T-helper 22 cell (primary cell): ENCODE measurements at places on chromosomes 3 and 15.
A peak's percentile ranks its signal among the peaks of the same experiment; 100 is the strongest.

GRCh38 chr15:94185547-94186236, 45.7 kb upstream of the MCTP2 start:
- no peak for DNase-seq

DNA sequence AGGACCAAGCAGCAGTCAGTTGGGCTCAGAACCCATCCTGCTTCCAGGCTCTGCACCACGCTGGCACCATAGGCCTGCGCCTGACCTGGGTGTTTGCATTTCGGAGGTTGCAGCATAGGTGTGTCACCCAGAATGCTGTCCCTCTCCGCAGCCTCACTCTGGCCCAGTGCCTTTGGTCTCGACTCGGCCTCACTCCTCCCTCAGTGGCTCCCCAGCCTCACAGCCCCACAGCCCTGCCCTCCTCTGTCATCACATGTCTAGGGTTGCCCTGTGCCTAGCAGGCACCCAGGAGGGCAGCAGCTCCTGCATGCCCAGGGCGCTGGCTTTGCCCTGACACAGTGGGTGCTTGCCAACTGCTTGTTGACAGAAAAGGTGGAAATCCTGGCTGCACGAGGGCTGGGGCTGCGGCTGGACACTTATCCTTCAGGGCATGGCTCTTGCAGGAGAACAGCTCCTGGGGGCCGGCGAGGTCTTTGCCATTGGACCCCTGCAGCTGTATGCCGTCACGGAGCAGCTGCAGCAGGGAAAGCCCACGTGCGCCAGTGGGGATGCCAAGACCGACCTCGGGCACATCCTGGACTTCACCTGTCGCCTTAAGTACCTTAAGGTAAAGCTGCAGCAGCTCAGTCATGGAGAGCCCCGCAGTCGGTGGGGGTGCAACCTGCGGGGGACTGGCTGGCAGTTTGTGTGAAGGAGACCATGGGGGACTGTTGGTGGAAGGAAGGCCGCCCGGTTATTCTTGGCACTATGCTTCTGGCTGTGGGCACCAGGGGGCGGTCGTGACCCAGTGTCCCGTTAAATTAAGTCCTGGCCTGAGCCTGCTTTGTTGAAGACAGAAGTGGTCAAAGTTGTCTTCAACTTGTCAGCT, 16.2 kb downstream of the NISCH start:
- DNase-seq, result no peak

DNA sequence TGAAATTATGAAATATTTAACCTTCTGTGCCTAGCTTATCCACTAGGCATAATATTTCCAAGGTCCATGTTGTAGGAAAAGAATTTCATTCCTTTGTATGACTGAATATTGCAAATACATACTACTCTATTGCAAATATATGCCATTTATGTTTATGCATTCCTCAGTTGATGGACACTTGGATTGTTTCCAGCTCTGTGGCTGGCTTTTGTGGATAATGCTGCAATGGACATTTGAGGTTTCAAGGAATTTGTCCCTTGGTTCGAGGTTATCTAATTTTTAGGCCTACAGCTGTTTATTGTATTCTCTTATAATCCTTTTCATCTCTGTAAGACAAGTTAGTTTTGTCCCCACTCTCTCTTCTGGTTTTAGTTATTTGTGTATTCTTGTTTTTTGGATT, 7.7 kb upstream of the AADACL2 start:
- DNase-seq, result no peak

DNA sequence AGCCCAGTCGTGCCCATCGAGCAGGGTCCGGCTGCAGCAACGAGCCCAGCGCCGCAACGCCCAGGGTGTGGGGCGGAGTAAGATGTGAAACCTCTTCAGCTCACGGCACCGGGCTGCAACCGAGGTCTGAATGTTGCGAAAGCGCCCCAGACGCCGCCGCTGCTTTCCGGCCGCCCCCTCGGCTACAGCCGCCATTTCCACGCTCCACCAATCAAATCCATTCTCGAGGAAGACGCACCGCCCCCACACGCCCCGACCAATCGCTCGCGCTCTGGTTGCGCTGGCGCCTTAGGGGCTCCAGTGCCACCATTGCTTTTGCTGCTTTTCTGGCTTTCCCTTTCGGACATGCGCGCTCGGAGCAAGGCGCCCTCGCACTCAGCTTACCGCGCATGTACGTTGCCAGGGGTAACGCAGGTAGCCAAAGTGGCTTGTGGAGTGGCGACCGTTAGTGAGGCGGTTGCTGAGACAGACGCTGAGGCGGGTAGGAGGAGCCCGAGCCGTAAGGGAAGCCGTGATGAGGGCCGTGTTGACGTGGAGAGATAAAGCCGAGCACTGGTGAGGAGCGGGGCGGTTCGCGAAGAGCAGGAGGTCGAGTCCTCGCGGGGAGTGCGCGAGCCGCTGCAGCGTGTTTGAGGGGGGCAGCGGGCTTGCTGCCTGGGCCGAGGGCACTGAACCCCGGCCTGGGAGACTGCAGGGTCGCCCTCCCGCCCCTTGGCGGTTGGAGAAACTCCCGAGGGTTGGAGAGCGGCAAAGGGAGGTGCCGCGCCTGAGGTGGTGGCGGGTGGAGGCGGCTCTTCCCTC, at the start of the genes IFT122 and MBD4:
TSS of gene IFT122 (plus strand) at position 408 of the 801 bp plus-strand sequence. CDS start at position 515, 107 bp downstream.
TSS of gene MBD4 (minus strand) at position 132 of the 801 bp plus-strand sequence. CDS start at position 17, 115 bp downstream.
- DNase-seq, result peak; percentile 99

DNA sequence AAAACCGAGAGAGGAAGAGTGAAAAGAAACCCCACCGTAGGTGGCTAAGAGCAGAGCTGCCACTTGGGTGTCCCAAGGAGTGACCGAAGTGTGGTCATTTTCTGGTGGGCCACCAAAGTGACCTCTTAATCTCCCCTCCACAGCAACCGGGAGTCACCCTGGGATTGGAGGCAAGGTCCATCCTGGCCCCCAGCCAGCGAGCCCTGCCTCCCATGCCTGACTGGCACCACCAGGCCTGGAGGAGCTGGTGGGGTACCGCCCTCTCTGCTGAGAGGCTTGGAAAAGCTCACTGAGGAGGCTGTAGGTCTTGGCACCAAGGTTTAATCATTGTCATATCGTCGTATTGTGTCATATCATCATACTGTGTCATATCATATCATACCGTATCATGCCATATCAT, 74.0 kb upstream of the TRPM1 start:
- DNase-seq, result no peak
